CD4-positive, alpha-beta T cell treated with Interleukin-6 for 4 hours (primary cell): ENCODE measurements at places on chromosomes 5 and 9.

DNA sequence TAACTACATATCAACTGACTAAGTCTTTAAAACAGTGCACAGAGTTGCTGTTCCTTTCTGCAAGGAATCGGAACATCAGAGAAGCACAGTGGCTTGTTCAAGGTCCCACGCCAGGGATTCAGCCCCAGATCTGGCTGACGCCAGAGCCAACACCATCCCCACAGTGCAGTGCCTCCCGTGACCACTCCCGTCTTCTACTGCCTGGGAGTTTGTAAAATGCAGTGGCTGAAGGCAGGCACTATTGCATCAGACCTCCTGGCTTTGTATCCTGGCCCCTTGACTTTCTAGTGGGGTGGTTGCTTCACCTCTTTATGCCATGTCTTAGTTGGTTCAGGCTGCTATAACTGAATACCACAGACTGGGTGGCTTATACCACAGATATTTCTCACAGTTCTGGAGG, 131.0 kb downstream of the NSG2 start:
- no peak for DNase-seq

DNA sequence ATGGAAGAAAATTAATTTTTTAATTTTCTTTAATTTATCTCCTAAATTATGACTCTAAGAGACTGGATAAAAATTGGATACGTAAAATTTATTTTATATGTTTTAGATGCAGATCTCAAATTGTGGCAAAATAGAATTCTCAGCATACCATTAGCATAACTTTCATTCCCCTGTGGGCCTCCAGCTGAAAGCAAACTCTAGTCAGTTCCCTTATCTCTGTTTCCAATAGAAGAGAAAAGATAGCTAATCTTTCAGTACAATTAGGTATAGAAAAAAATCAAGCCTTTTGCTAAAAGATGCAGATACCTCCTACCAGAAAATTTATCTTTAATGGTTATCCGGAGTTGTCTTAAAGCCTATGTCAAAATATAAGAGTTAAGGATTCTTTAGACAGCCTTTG, 1530.6 kb downstream of the EFNA5 start:
- DNase-seq, result no peak

DNA sequence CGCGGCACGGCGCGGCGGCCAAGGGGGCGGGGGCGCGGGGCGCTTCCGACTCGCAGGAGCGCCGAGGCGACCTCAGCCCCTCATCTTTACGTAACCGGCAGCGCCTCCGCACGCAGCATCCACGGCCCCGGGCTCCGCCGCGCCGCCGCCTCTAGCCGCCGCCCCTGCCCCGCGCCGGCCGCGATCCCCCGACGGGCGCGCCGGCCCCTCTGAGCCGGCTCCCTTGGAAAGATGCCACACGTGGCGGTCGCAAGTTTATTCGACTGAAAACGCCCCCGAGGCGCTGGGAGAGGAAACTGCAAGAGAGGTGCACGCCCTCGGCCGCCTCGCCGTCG, 1.0 kb downstream of the KLF9 start:
- peak; percentile 70 for DNase-seq

DNA sequence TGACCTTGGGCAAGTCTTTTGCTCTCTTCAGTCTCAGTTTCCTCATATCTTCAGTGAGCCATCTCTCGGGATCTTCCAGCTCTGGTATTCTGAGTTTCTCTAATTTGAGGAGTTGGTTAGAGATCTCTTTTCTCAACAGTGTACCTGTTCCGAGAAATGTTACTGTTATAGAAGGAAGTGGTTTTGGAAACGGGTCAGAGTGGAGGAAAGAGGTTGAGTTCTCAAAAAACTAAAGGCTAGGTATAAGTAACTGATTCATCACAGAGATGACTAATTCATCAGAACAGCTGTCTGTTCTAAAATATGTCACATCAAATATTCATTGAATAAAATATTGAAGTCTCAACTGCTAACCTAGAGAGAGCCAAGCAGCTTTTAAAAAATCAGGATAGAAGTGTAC, 106.6 kb downstream of the PALM2AKAP2 start:
- DNase-seq, result no peak

GRCh38 chr5:83277953-83278352, 193.6 kb upstream of the VCAN start:
- no peak for DNase-seq
